ENCODE measurements at places on chromosomes 4 and X. TPM values are rescaled to one million over a fixed set of nuclear protein-coding genes. Genes with fewer than 3 reads are reported as not detected.

The FGF5 gene
- not detected for total RNA-seq

The LAGE3 gene
- 43.0 TPM for total RNA-seq

The IL21 gene
- total RNA-seq: 65.1 TPM

The SLC49A3 gene
- total RNA-seq: 0.09 TPM

DNA sequence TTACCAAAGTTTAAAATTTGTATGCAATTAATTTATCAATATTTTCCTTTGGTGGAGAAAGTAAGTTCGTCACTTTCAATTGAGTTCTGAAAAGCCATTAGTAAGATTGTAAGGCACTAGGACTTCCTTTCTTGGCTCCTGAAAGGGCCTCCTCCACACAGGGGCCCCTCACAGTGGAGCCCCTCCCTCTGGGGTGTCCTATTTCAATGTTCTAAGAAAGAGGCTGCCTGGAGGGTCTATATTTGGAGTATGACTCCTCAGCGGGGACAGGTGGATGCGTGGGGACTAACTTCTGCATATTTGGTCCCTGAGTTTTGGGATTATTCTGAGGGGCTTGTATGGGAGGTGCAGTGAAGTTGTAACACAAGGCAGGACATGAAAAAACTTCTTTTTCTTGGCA is 1.6 kb upstream of the ARMCX4 start:
- H3K36me3 ChIP-seq: no peaks in the 10 kb centered on the region
- no peak overlapping the region for H3K27ac ChIP-seq
- no peak overlapping the region for H3K4me3 ChIP-seq
- H3K4me1 ChIP-seq: peaks cover 7% of the 10 kb centered on the region
- H3K27me3 ChIP-seq: no peaks in the 10 kb centered on the region

- H3K4me1 ChIP-seq: peaks cover 7% of the 10 kb centered on the region
- peak; percentile 19 for DNase-seq
- H3K36me3 ChIP-seq: no peaks in the 10 kb centered on the region
- no peaks in the 10 kb centered on the region for H3K27me3 ChIP-seq
Measured at GRCh38 chr4:48296365-48296764, 26.7 kb upstream of the TEC start.

GRCh38 chr4:118833192-118833820 is 2.6 kb downstream of the SEC24D start:
- H3K4me3 ChIP-seq: no peak overlapping the region
- H3K4me1 ChIP-seq: peaks cover 21% of the 10 kb centered on the region
- no peak overlapping the region for H3K27ac ChIP-seq
- H3K27me3 ChIP-seq: no peaks in the 10 kb centered on the region
- DNase-seq: no peak
- H3K36me3 ChIP-seq: peaks cover 28% of the 10 kb centered on the region

- no peaks in the 10 kb centered on the region for H3K4me1 ChIP-seq
- H3K4me3 ChIP-seq: no peak overlapping the region
- peak; percentile 4 for DNase-seq
- H3K27ac ChIP-seq: no peak overlapping the region
- H3K36me3 ChIP-seq: no peaks in the 10 kb centered on the region
- no peaks in the 10 kb centered on the region for H3K27me3 ChIP-seq
Measured at GRCh38 chrX:80306007-80306406, 114.2 kb upstream of the TENT5D start.

GRCh38 chr4:54217642-54218495 is 11.2 kb upstream of the PDGFRA start:
- peaks cover 27% of the 10 kb centered on the region for H3K27me3 ChIP-seq
- no peaks in the 10 kb centered on the region for H3K36me3 ChIP-seq
- no peak overlapping the region for H3K27ac ChIP-seq
- H3K4me1 ChIP-seq: peaks cover 3% of the 10 kb centered on the region
- DNase-seq: peak; percentile 68
- peak overlapping the region; percentile 45 for H3K4me3 ChIP-seq

DNA sequence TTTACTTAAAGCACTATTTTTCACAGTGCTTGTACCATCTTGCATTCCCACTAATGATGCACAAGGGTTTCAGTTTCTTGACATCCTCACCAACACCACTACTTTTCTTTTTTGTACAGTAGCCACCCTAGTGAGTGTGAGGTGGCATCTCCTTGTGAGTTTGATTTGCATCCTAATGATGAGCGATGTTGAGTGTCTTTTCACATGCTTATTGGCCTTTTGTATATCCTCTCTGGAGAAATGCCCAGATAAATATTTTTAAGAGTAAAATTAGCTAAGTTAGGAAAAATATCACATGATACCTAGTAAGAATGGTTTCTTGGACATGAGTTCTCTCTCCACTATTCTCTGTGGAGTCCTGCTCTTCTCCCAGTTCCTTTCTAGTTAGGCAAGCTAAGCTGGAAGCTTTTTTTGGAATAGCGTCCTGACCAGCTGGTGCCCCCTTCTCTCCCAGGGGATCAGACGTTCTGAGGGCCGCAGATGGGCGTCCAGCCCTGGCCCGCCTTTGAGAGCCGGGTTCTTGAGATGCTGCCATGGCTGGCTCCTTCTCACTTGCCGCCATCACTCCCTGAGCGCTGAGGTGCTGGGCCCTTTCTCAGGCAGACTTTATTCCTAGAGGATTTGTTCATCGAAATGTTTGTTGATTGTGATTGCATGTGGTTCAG is 132.1 kb downstream of the ARHGAP10 start:
- no peak overlapping the region for H3K27ac ChIP-seq
- H3K4me1 ChIP-seq: no peaks in the 10 kb centered on the region
- no peak for DNase-seq
- no peaks in the 10 kb centered on the region for H3K36me3 ChIP-seq

DNA sequence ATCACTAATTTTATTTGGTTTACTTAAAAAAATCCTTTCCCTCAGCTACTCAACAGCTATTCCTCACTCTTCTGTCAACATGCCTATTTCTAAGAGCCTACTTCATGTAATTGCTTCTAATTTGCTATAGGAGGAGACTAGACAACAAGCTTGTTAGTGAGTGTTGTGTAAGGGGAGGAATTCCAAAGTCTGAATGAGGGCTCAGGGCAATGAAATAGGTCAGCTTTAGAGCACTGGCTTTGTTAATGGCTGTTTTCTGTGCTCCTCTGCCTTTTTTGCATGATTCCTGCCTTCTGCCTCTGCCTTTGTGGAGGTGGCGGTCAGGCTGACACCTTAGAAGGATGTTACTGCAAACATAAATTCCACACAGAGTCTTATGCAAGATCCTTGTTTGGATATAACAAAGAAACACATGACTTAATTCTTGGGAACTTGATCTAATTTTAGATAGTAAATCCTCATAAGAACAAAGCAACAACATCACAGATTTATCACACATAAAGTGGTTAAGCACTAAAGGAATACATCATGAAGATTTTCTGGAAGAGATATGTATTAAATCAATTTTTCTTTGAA is 15.0 kb upstream of the PAGE1 start:
- peaks cover 5% of the 10 kb centered on the region for H3K27me3 ChIP-seq
- DNase-seq: no peak
- no peak overlapping the region for H3K27ac ChIP-seq
- H3K4me1 ChIP-seq: no peaks in the 10 kb centered on the region
- H3K36me3 ChIP-seq: no peaks in the 10 kb centered on the region

- no peak for DNase-seq
- H3K27ac ChIP-seq: peak overlapping the region; percentile 21
- peaks cover 5% of the 10 kb centered on the region for H3K27me3 ChIP-seq
- H3K4me1 ChIP-seq: peaks cover 45% of the 10 kb centered on the region
Measured at GRCh38 chr4:122632396-122633143, 11.7 kb upstream of the IL21 start.

GRCh38 chr4:101163936-101164335 is 183.4 kb downstream of the PPP3CA start:
- no peak overlapping the region for H3K27ac ChIP-seq
- no peaks in the 10 kb centered on the region for H3K27me3 ChIP-seq
- no peak overlapping the region for H3K4me3 ChIP-seq
- peaks cover 2% of the 10 kb centered on the region for H3K36me3 ChIP-seq
- DNase-seq: no peak

DNA sequence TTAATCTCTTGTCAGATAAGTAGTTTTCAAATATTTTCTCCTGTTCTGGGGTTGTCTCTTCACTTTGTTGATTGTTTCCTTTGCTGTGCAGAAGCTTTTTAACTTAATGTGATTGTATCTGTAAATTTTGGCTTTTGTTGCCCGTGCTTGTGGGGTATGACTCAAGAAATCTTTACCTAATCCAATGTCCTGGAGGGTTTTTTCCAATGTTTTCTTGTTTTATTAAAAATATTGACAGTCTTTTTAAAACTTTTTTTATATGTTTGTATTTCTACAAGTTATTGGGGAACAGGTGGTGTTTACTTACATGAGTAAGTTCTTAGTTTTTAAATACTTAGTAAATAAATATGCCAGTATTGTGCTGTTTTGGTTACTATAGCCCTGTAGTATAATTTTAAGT is 44.9 kb downstream of the RTL3 start:
- no peak overlapping the region for H3K4me3 ChIP-seq
- no peaks in the 10 kb centered on the region for H3K27me3 ChIP-seq

DNA sequence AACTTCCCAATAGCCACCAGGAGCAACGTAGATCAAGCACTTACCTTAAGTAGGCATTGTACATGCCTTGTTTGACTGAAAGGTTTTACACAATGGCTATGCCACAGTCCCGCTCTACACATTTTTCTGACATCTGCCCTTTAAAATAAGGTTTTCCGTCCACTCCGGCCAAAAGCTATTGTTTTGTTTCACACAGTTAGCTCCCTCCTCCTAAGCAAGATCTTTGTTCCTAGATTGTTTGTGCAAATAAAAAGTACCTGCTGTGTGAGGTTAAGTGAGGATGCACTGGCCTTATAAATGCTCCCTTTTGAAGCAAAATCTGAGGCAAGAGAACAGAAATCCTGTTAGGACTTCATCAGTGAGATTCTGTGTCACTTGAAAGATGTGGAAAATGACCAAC is 11.8 kb downstream of the SCD5 start:
- no peak overlapping the region for H3K27ac ChIP-seq
- no peaks in the 10 kb centered on the region for H3K4me1 ChIP-seq
- no peak overlapping the region for H3K4me3 ChIP-seq
- H3K27me3 ChIP-seq: peaks cover 3% of the 10 kb centered on the region

- peak overlapping the region; percentile 83 for H3K27ac ChIP-seq
- no peaks in the 10 kb centered on the region for H3K27me3 ChIP-seq
- DNase-seq: peak; percentile 85
- peak overlapping the region; percentile 65 for H3K4me3 ChIP-seq
Measured at GRCh38 chrX:129961180-129962083, 21.0 kb upstream of the BCORL1 start.

DNA sequence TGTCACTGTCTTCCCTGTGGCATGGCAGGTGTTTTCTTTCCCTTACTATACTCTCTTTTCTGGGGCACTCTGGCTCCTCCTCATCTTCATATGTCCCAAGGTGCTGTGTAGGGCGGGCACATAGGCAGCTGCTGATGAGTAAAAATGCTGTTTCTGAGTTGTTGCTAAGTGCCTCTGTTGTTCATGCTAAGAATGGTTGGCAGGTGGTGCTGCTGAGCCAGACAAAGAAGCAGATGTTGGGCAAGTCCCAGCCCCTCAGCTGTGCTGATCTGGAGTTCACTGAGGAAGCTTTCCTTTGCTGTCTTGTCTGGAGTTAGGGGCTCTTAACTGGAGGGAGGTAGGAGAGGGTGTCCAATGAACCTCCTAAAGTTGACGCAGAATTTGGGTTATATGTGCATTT is 40.6 kb downstream of the HADH start:
- peaks cover 59% of the 10 kb centered on the region for H3K36me3 ChIP-seq
- peak overlapping the region; percentile 97 for H3K27ac ChIP-seq
- peaks cover 65% of the 10 kb centered on the region for H3K4me1 ChIP-seq
- DNase-seq: peak; percentile 87
- no peaks in the 10 kb centered on the region for H3K27me3 ChIP-seq

Data from activated CD4-positive, alpha-beta T cell treated with anti-CD3 and anti-CD28 coated beads for 36 hours (primary cell).